Activated gamma-delta T cell treated with Interleukin-2 at 50 U/mL for 16 hours (primary cell): ENCODE measurements at places on chromosomes 7 and 10.

- DNase-seq: no peak
Observed at GRCh38 chr10:78547397-78547796, 513.7 kb downstream of the RPS24 start.

DNA sequence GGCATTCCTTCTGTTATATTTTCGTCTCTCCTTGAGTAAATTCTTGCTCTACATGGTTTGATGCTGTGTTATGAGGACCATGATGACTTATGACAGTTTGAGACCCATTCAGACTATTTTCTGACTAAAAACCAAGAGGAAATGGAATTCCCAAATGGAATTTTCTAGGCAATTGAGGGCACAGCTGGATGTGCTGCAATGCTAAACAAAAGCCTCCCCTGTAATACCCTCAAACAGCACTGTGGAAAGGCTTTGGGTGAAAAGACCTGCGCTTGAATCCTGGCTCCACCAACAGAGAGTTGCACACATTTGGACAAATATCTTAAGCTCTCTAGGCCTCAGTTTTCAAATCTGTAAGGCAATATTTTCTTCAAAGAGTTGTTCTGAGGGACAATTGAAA, 129.1 kb downstream of the PRKG1 start:
- no peak for DNase-seq

DNA sequence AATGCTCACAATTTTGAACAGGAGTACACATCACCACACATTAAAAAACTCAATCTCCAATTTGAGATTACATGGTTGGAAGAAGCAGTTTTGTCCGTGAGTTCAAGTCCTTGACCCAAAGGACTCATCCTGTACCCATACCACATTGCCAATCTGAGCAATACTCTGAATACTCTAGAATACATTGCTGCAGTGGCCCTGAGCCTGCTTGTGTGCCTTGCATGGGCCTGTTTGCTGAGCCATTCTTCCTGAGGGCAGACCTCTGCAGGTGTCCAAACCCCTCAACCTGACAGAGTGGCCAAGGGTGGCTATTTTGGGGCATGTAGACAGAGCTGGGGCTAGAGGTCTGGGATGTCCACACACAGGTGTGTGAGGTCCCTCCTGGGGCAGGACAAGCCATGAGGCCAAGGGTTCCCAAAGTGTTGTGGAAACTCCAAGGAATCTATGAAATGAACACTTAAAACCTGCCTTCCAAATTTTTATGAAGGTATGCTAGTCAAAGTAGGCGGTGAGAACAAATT, 15.5 kb downstream of the AGMO start:
- DNase-seq: no peak

DNA sequence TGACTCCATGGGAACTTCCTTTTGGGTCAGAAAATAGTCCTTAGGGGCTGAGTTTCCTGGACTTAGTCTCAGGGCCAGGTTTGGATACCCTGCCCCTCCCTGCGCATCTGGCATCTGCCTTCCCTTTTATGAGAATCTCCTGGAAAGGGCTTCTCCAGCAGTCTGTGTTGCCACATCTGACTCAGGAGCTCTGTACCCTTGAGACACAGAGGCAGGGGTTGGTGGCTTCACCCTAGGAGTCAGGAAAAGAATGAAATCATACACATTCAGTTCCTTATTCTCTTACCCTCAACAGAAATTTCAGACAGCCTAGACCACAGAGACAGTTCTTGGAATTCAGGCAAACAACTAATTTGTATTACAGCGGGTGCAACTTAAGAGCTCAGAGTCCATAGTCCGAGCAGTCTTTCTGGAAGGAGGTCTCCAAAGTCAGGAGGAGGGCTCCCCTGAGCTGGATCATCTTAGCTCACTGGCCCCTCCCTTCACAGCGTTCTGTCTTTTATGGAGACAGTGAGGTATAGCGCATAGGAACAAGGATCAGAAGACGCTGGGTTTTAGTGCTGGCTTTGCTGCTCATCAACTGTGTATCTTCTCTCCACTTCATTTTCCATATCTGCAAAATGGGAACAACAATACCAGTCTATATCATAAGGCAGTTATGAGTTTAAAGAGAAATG, 3.0 kb upstream of the PLAU start:
- DNase-seq: no peak

DNA sequence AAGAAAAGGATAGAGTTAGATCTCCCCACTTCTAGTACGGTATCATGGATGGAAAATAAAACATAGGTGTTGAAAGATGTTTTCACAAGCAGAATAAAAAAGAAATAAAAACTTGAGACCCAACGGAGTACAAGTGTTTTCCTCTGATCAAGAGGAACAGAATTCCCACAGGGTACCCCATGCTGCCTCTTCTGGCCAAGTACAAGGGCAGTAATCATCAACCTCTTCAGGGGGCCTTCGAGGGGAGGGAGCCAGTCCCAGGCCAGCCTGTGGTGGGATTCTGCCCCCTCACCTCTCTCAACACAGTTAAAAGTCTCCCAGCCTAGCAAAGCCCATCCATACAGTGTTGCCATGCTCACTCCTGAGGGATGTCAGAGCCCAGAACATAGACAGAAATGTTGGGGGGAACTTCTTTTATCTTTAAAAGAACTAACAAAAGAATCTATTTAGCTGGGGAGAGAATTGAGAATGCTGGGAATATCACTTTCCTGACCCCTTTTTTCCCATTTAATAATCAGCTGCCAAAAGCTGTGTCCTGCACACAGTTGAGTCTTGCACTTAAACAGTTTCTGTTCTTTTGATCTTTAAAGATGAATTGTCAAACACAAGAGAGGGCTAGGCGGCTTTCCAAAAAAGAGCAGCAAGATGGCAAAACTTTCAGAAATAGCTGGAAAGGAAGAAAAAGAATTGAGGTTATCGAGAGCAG, 101.7 kb downstream of the PTN start:
- no peak for DNase-seq

GRCh38 chr7:27175626-27176523, 1.8 kb upstream of the HOXA10 start:
- DNase-seq: no peak

GRCh38 chr7:45106-46090, 147.0 kb upstream of the FAM20C start:
- DNase-seq: no peak

DNA sequence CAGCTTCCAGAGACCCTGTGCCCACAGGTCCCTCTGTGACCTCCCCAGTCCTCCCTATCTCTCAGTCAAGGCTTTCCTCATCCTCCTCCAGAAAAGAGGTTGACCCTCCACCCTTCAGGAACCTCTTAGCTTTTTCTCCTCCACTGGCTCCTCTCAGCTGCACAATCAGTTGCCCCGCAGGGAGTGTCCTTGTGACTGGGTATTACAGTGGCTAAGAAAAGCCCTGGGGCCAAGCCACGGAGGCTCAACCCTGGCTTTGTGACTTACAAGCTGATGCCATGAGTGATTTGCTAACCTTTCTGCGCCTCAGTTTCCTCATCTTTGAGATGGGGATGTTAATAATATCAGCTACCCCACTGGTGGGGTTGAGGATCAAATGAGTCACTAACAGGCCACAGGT, 66.4 kb upstream of the ZMIZ1 start:
- DNase-seq: no peak

DNA sequence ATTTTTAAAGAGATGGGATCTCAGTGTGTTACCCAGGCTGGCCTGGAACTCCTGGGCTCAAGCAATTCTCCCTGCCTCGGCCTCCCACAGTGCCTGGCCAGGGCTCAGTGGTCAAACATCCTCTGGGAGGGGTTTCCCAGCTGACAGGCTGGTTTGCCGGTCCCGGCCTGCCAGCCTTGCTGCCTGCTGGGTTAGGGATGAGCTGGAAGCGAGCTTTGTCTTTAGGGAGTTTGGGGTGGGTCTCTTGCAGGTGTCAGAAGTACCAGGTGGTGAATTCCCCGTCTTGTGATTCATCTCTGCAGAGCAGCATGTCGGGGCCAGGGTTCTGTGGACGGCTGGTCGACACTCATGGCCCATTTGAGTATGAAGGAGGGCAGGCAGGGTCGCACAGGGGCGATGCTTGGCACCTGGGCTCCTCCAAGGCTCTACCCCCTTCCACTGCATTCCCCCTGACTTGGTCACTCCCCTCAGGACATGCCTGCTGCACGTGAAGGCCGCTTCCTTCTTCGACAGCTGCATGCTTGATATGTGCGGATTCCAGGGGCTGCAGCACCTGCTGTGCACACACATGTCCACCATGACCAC, 30.3 kb downstream of the ZAN start:
- DNase-seq: no peak

DNA sequence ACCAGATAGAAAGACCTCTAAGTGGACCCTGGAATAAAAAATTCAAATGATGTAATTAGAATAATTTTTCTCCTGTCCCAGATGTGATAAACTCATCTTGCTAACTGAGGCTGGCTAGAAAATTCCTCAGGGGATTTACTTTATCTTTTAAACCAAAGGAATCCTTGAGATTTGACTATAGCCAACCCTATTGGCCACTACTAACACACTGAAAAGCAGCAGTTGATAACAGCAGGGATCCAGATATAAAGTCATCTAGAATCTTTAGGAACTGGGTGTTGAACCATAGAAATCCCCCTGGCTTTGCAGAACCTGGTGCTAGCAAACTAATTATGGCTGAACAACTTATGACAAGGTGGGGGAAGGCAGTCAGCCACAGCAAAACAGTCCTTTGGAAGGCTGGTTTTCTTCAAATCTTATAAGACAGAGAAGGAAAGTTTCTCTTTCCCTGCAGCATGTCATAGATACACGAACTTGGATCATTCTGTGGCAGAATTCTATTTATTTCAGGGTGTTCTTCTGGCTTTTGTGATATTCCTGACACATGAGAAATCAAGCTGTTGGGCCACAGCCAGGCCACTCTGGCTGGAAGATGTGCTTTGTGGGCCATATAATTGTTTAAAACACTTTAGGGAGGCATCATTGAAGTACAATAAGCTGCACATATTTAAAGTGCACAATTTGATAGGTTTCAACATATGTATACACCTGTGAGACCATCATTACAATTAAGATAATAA, 643.6 kb downstream of the SORCS3 start:
- DNase-seq: no peak

GRCh38 chr10:105827133-105827532, 1186.0 kb downstream of the SORCS3 start:
- DNase-seq: no peak

DNA sequence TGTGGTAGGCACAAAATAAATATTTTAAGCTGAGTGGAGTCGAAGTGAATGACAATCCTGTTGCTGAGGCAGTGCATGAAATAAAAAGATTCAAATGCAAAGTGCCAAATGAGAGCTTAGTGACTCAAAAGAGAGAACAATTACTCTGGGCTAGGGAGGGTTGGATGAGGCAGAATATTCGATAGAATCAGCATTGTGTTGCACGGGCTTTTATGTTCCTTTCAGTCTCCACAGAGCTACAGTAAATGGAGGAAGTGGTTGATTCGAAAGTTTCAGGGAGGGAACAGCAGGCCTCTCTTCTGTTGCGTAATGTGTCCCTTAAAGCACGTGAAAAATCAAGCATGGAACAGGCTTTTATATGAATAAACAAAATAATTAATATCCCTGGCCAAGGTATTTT, 599.3 kb upstream of the CELF2 start:
- no peak for DNase-seq

GRCh38 chr10:11154849-11155498, 137.3 kb downstream of the CELF2 start:
- DNase-seq: no peak

- DNase-seq: no peak
Observed at GRCh38 chr10:99784016-99784726, 1.7 kb downstream of the ABCC2 start.

- no peak for DNase-seq
Observed at GRCh38 chr7:85673876-85674275, 487.0 kb upstream of the SEMA3D start.

GRCh38 chr7:6650521-6651011, 13.4 kb downstream of the ZNF316 start:
- no peak for DNase-seq

DNA sequence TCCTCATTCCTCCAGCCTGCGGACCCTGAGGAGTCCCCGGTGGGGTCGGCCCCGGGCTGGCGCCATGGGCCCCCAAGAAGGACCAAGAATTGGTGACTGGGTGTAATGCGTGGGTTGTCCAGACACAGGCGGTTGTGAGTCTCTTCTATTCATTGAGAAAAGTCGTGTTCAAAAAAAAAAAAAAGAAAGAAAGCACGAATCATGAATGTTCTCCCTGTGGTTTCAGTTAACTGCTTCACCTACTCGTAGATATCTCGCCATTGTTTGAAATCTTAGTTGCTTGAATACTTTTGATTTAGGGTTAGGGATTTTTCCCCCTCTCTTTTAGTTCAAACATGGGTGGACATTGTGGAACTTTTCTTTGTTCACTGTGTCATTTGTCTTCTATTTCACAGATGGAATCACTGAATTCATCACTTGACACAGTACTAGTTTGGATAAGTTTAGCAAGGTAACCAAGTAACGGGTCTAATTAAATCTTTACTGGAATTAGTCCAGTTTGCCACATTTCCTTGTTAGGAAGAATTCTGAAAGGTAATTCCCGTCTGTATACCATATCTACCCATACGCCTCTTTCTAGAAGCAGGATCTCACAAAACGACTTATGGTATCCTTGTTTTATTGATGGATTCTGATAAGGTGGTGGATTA, 775 bp downstream of the STARD3NL start:
- DNase-seq: peak; percentile 21

DNA sequence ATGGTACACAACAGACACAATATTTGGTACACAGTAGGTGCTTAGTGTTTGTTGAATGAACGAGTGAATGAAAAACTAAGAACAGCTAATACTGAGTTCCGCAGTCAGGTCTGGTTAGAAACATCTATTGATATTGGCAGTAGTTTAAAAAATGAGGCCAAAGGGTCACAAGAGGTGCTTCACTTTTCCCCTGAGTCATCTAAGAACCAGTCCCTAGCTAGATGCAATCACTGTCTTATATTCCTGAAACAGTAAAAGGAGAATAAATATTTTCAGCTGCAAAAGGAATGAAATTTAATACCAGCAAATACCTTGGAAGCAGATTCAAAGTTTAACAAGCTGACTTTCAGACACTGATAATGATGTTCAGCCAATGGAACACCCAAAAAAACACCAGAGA, 54.5 kb downstream of the SCRN1 start:
- DNase-seq: no peak

DNA sequence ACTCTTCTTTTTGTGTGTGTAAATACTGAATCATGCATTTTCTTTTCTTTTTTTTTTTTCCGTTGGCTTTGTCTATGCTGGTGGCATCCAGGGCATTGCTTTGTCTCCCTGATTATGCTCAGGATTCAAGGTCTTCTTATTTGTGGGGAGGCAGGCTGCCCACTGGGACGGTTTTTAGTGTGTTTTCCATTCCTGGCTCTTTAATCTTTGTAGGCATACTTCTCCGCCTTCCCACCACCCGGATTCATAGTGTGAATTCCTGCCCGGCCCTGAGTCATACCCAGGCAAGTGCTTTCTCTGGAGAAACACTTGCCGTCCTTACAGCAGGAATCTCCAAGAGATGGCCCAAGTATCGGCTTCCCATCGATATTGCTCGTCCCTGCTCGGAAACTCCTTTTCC, 5.2 kb downstream of the ZNF655 start:
- DNase-seq: no peak

GRCh38 chr7:95772298-95772770, at the start of gene DYNC1I1:
DYNC1I1 (plus strand) TSS chr7:95772554; CDS start chr7:95804730, 32,176 bp downstream.
- no peak for DNase-seq

GRCh38 chr7:1862560-1862959, 192.5 kb downstream of the ELFN1 start:
- no peak for DNase-seq

- DNase-seq: no peak
Observed at GRCh38 chr7:84247591-84247990, 53.0 kb upstream of the SEMA3A start.

GRCh38 chr7:155750255-155751125, 61.8 kb downstream of the SHH start:
- no peak for DNase-seq

GRCh38 chr10:32377458-32378259, 30.7 kb upstream of the EPC1 start:
- DNase-seq: no peak
